ENCODE measurements at places on chromosomes 4 and X. TPM values are rescaled to one million over a fixed set of nuclear protein-coding genes. Genes with fewer than 3 reads are reported as not detected.

BMP3 gene
- 1.5 TPM for polyA plus RNA-seq

SULT1B1 gene
- polyA plus RNA-seq, result not detected

ARHGAP10 gene
- 1.2 TPM for polyA plus RNA-seq

MMGT1 gene
- 17.5 TPM for polyA plus RNA-seq

EBP gene
- 143 TPM for polyA plus RNA-seq

SUV39H1 gene
- 3.1 TPM for polyA plus RNA-seq

NHSL2 gene
- 1.5 TPM for polyA plus RNA-seq

SLC4A4 gene
- polyA plus RNA-seq, result 9.2 TPM

TIGD2 gene
- 4.7 TPM for polyA plus RNA-seq

RAB41 gene
- polyA plus RNA-seq, result not detected

CT45A5 gene
- polyA plus RNA-seq, result not detected

NPY1R gene
- polyA plus RNA-seq, result 19.8 TPM

ZNF41 gene
- 9.1 TPM for polyA plus RNA-seq

ATP2B3 gene
- 4.4 TPM for polyA plus RNA-seq

TRIM61 gene
- not detected for polyA plus RNA-seq

TRAM1L1 gene
- 18.2 TPM for polyA plus RNA-seq

PFKFB1 gene
- 0.51 TPM for polyA plus RNA-seq

USP17L20 gene
- not detected for polyA plus RNA-seq

TMPRSS11D gene
- polyA plus RNA-seq, result not detected

MAMLD1 gene
- polyA plus RNA-seq, result 2.0 TPM

OPRPN gene
- polyA plus RNA-seq, result not detected

NMU gene
- polyA plus RNA-seq, result 55.7 TPM

MAGEB1 gene
- not detected for polyA plus RNA-seq

MAGED4B gene
- 464 TPM for polyA plus RNA-seq

NBDY gene
- polyA plus RNA-seq, result 29.7 TPM

GYPE gene
- polyA plus RNA-seq, result not detected

TRIML2 gene
- not detected for polyA plus RNA-seq

CT45A3 gene
- not detected for polyA plus RNA-seq

ADGRL3 gene
- polyA plus RNA-seq, result 90.1 TPM

Data from neural cell (in vitro differentiated cells).